Suppressor macrophage treated with lipopolysaccharide for 1 hour (primary cell): ENCODE measurements at places on chromosomes 11 and 22.
A peak's percentile ranks its signal among the peaks of the same experiment; 100 is the strongest.

DNA sequence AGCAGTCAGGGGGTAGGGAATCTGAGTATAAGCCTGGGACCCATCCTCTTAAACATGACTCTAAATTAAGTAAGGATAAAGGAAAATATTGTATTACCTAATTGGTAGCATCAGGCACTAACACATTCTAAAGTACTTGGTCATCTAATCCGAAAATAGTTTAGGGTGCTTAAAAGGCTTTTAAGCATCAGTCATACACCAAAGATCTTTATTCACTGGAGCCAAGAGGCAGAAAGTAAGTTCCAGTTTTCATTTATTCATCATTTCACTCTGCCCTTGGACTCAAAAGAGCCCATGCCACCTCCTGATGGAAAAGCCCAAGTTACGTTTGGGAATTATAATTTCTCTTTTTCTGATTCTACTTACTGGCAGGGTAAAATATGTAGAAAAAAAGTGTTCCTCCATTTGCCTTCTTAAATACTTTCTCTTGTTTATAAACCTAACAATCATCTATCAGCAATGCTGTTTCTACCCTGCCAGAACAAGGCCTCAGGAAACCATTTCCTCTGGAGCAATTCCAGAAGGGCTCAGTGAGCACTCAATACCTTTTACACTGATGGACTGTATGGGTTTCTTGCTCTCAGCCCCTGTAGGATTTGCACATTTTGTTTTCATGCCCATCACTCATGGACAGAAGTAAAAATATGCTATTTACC, 120.1 kb upstream of the SLC5A12 start:
- DNase-seq, result no peak

- no peak for DNase-seq
These were observed 1.7 kb downstream of the MAPK8IP2 start for GRCh38 chr22:50602338-50602700.

GRCh38 chr11:96267001-96267495, 75.9 kb downstream of the MAML2 start:
- no peak for DNase-seq

GRCh38 chr11:33542921-33543320, 157.7 kb downstream of the C11orf91 start:
- peak; percentile 57 for DNase-seq

- no peak for DNase-seq
These were observed 50.6 kb downstream of the NECTIN1 start for GRCh38 chr11:119678351-119678750.

DNA sequence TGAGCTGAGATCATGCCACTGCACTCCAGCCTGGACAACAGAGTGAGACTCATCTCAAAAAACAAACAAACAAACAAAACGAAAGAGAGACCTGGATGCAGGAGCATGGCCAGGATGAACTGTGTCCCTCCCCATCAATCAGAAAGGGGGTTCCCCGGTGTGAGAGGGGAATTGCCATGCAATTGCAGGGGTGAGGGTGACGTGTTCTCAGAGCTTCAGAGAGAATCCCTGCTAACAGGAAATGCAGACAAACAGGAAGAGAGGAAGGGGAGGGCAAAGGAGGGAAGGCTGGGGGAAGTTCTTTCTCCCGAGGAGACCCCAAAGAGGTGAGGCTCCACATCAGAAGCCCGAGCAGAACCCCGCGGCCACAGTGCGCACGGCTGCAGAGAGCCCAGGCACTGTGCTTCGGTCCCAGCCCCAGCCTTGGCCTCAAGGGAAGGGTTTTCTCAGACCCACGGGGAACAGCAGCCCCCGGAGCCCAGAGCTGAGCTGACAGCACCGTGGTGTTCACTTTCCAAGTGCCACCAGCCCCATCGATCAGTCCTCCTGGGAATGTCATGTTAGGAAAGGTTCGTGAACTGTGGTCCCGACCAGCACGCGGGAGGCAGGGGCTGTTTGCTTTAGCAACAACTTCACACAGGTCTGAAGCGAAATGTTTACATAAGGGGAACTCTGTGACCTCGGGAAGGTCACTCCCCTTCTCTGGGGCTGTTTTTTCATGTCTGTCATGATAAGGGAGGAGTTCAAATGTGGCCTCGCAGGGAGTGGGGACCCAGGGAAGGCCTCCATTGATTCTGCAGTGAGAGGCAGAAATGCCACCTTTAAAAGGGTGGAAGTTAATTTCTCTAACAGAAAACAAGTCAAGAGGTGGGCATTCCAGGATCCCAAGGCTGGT, 108.0 kb upstream of the ANO1 start:
- DNase-seq, result peak; percentile 27

DNA sequence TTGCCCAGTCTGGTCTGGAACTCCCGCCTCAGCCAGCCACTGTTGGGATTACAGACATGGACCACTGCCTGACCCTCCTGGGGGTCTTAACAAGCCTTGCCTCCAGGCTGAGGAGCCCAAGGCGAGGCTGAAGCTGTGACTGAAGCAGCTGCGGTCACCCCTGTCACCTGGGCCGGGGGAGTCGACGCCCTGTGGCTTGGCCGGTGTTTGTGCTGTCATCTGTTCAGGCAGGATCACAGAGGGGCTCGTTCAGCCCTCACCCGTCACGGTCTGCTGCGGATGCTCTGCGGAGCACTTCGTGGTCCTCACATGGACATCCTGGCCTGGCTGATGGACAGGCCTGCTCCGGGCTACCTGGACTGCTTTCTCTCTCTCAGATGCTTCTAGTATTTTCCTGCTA, 23.8 kb downstream of the TRMU start:
- no peak for DNase-seq

DNA sequence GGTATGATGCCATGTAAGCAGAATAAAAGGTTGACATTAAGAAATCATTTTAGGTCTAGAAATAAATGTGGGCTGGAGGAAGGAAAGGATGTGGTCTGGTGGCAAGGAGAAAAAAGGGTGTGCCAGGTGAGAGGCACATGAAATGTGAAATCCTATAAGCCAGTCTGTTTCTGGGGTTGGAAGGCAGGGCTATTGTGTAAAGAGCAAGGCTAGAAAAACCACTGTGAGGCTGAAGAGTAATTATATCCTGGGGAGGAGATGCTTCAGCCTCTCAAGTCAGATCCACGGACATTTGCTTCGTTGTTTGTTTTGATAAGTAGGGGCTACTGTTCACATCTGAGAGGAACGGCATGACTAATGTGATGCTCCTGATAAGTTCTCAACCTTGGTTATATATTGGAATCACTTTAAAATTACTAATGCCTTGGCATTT, 77.5 kb upstream of the CTSC start:
- no peak for DNase-seq

DNA sequence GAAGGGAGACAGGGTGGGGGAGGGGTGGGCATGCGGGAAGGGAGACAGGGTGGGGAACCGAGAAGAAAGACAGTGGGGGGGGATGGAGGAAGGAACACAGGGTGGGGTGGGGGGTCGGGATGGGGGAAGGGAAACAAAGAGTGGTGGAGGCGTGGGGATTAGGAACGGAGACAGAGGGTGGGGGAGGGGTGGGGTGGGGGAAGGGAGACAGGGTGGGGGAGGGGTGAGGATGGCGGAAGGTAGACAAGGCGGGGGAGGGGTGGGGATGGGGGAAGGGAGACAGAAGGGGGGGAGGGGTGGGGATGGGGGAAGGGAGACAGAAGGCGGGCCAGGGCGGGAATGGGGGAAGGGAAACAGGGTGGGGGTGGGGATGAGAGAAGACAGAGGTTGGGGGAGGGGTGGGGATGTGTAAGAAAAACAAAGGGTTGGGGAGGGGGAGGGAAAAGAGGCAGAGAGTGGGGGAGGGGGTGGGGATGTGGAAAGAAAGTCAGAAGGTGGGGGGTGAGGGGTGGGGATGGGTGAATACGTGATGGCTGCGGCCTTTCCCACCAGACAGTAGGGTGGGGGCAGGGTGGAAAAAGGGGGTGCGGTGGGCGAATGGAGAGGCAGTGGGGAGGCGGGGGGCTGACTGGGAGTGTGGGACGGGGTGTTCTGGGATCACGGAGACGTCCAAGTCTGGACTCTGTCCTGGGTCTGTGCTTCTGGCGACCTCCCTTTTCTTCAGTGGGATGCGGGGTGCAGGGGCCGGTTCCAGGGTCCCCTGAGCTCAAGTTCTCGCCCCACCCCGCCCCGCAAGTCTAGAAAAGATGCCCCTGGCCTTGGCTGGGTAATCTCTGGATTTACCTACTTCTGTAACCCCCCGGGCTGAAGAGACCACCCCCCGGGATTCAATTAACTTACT, 744 bp downstream of the PRAME start:
- DNase-seq, result no peak

DNA sequence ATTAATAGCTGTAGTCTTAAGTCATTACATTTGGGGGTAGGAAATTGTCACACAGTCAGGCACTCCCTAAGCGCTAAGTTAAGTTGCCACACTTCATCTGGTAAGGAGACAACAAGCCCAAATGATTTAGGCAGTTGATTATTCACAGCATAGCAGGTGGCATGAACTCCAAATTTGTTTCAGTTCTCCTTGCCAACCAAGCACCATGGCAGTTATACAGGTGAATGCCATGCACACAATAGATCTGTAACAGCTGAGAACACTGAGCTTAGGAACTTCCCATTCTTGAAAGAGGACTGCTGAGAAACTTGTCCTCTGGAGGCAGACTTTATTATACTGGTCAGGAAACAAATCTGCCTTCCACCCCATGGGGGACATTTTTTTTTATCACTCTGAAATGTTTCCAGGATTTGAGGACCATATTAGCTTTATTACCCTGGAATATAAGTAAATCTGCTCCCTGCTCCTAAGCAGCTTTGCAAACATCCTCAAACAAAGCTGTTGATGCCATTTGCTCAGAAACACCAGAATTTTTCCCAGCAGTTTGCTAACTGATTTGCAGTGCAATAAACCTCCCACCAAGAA, 5.1 kb upstream of the INTS4 start:
- DNase-seq, result no peak

GRCh38 chr11:2868506-2869133, 17.0 kb downstream of the CDKN1C start:
- DNase-seq, result no peak
